GM20000 (cell line): ENCODE measurements at places on chromosomes 2 and 18.

- no peak for DNase-seq
Observed at GRCh38 chr2:98730053-98730706, 752 bp downstream of the MGAT4A start.

GRCh38 chr2:212364112-212364985 lies 174.3 kb downstream of the ERBB4 start:
- DNase-seq = no peak

DNA sequence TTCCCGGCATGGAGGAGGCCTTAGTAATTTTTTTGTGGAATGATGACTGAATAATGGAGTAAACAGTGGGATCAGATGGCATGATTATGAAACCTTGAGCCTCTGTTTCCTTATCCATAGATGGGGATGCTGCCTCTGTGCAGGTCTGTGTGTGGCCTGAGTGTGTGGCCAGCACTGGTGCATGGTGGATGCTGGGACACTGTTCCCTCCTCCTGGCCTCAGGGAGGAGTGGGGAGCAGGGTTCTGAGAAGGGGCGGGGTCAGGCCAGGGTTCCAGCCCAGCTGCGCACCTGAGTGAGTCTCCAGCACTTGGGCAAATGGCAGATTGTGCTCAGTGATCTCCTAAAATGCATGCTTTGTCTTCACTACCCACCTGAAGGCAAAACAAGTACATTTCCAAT lies 66.4 kb downstream of the DCDC2C start:
- no peak for DNase-seq

- DNase-seq = peak; percentile 11
Observed at GRCh38 chr2:231124838-231125568, at the start of gene HTR2B. HTR2B (minus strand) TSS chr2:231125042; CDS start chr2:231123764, 1,278 bp downstream.

- DNase-seq = no peak
Observed at GRCh38 chr2:123816203-123816602, 208.9 kb upstream of the CNTNAP5 start.

GRCh38 chr2:236603361-236604015 lies 33.9 kb downstream of the ACKR3 start:
- no peak for DNase-seq

- DNase-seq = no peak
Observed at GRCh38 chr2:241977557-241978300, 108.2 kb downstream of the RTP5 start.

DNA sequence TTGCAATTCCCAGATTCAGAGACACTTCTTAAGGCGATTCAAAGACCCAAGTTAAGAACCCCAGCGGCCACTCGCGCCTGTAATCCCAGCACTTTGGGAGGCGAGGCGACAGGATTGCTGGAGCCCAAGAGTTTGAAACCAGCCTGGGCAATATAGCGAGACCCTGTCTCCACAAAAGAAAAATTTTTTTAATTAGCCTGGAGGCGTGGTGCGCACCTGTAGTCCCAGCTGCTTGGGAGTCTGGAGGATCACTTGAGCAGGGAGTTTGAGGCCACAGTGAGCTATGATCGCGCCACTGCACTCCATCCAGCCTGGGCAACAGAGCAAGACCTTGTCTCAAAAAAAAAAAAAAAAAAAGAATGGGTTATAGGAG lies 585 bp upstream of the ANAPC1 start:
- no peak for DNase-seq

DNA sequence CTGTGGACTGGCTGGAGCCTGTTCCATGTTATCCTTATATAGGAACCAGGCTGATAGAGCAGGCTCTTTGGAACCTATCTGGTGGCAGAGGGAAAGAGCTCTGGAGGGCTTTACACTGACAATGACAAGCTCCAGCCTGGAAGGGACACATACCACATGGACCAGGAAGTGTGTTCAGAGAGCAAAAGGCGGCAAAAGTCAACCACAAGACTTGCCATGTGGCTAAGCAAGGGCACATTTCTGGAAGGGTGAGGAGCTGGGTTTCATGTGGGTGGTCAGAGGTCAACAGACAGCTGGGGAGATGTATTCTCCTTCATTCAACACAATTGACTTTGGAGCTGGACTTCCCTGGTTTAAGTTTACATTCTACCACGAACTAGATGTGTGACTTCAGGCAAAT lies 325.2 kb downstream of the DYSF start:
- peak; percentile 1 for DNase-seq

DNA sequence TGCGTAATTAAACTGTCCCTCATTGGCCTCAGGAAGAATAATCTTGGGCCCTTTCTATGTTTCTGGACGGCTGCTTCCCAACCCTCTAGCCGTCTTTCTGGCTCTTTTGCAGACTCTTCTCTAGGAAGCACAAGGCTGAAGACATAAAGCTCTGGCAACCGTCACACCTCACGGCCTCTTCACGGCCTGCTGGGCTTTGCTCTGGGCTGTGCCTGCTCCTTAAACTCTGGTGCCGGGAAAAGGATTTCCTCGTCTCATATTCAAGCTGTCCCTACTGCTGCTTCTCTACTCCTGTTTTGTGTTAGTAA lies 36.0 kb upstream of the WIPF1 start:
- no peak for DNase-seq

DNA sequence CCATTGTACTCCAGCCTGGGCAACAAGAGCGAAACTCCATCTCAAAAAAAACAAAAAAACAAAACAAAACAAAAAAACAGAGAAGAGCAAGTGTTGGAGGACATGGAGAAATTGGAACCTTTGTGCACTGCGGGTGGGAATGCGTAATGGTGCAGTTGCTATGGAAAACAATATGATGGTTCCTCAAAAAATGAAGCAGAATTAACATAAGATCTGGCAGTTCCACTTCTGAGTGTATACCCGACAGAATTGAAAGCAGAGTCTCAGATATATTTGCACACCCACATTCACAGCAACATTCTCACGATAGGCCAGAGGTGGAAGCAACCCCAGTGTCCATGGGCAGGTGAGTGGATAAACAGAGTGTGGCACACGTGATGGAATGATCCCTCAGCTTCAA lies 11.0 kb upstream of the RALB start:
- DNase-seq = no peak

GRCh38 chr2:234033174-234033573 lies 17.3 kb upstream of the SPP2 start:
- no peak for DNase-seq

DNA sequence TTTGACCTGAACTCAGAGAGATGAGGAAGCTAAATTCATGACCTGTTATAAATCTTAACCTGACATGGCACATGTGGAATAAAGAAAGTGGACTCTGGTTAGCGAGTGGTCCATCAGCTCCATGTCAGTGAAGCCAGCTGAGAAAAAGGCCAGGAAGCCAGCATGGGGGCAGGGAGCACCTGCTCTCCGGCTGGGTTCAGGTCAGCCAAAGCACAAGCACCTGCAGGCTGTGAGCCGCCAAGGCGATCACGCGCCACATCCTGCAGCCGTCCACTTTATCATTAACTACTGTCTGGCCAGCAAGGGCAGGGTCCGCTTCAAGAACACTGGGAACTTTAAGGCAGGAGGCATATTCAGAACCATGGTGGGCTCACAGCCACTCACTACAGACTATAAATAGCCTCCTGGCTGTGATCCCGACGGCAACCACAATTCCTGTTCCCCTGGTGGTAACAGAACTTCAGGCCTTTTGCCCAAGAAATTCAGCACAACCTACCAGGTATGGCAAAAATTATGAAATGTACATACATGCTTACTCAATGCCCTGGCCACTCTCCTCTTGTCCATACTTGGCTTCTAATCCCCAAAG lies 35.5 kb downstream of the ACVR1 start:
- DNase-seq = no peak

- no peak for DNase-seq
Observed at GRCh38 chr2:217792626-217793527, 209.9 kb downstream of the TNS1 start.

- DNase-seq = no peak
Observed at GRCh38 chr2:234374150-234374508, 122.8 kb downstream of the ARL4C start.

DNA sequence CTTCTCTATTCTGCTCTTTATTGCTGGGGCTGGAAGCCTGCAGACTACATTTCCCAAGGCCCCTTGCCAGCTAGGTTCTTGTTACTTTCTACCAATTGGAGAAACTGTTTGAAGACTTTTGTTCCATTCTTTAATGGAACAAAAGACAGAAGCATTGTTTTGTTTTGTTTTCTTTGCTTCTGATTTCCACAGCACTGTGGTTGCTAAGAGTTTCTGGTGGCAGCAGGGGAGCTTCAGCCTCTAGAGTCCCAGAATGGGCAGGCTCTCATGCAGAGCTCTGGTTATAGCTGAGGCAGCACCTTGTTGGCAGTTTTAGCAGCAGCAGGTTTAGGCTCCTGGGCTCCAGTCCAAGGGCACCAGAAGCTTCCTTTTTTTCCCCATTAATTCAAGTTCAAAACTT lies 234.3 kb downstream of the ETAA1 start:
- DNase-seq = no peak

DNA sequence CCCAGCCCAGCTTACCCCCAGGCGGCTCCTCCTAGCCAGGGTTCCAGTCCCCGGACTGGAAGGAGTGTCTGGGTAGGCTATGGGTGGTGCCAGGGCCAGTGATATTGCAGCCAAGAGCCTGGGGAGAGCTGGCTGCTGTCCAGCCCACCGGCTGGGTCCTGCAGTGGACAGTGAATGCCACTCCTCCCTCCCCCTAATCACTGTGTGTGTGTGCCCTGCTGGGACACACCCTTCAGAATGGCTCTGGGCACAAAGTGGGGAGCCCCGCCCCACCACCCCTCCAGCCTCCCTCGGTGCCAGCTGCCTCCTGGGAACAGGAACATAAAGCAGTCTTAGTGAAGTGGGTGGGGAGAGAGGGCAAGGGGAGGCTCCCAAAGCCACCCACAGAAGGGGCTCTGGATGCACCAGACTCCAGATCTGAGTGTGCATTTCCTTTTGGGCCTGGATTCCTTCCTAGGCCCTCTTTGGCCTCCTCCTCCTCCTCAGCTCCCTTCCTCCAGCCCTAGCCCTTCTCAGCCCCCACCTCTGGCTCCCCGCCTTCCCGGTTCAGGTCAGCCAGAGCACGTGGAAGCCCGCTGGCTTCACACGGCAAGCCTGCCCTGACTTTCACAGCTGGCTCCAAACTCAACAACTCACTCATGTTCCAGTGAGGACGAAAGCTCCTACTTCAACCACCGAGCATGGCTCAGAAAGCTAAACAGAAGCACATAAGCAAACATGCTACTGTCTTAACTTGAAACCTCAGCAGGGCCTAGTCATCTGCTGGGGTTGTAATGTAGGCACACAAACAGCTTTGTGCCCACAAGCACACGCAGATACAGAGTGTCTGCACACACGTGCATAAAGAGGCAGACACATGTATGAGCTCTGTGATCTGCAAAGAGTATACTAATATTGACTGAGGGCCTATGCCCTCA lies 209.2 kb upstream of the SMAD2 start:
- no peak for DNase-seq

DNA sequence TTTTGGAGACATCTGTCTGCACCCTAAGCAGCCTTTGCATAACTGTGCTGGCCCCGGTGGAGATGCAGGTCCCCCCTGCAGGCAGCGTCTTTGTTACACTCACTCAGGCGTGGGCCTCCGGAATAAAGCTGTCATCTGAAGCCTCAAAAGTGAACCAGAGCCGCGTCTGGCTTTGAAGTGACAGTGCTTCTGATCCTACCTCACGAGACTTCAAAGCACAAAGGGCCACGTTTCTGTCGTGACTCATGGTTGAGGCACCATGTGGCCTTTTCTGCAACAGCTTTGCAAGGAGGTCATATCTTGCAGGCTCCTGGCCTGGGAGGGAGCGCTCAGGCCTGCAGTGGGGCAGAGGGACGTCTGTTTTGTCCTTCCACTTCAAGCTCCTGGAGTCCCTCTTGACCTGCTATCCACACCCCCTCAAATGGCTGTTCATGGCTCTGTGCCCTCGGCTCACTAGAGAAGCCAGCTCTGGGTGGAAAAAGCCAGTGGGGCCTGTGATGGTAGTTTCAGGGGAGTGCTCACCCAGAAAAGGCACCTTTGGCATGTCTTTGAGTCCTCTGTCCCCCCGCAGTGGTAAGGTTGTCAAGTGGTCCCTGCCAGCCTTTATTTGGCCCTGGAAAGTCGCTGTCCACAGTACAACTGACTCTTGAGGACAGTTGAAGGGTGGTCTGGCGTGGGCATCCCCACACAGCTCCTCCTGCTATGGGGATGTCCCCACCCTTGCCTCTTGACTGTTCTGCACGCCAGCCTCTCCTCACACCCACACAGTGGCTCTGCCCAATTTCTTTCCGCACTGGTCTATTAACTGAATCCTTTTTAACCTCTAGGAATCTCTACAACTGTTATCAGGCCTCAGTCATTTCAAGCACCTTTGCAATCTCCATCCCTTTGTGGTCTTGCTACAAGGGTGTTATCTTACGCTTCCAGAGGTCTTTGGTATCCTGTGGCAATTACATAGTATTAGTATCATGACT lies 19.3 kb downstream of the GPR55 start:
- no peak for DNase-seq

DNA sequence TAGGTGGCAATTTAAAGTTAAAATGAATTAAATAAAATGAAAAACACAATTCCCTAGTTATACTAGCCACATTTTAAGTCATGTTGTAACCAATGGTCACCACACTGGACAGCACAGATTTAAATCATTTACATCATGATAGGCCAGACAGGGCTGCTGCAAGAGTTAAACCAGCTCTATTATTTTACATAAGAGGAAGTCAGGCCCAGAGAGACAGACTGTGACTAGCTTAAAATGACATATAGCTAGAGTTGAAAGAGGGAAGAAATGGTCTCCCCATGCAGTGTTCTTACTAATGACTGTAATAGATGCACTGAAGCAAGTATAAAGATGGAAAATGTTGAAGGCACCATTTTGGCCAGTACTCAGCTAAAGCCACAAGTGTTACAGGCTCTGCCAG lies 69.6 kb downstream of the SLC66A3 start:
- no peak for DNase-seq
